ENCODE measurements at places on chromosomes 1 and 21.
A peak's percentile ranks its signal among the peaks of the same experiment; 100 is the strongest.

DNA sequence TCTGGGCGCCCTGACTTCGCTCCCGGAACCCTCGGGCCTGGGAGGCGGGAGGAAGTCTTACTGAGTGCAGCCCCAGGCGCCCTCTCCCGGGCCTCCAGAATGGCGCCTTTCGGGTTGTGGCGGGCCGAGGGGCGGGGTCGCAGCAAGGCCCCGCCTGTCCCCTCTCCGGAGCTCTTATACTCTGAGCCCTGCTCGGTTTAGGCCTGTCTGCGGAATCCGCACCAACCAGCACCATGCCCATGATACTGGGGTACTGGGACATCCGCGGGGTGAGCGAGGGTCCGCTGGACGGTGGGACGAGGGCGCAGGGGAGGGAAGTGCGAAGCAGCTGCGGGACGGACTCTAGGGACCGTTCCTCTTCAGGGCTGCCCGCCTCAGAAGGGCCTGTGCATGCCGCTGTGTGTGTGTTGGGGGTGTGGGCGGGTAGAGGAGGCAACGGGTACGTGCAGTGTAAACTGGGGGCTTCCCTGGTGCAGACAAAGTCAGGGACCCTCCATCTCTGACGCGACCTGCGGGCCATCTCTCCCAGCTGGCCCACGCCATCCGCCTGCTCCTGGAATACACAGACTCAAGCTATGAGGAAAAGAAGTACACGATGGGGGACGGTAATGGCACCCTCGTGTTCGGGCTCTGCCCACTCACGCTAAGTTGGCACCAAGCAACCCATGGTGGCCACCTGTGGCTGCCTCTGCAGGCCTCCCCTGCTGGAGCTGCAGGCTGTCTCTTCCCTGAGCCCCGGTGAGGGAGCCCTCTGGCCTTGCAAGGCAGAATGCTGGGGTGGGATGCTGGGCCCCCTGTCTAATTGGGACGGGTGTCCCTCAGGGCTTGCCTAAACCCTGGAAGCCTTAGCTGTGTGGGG is at the start of gene GSTM1:
GSTM1 (plus strand) TSS at position 177 of the 859 bp plus-strand sequence; CDS start at position 234, 57 bp downstream.
- DNase-seq = no peak

DNA sequence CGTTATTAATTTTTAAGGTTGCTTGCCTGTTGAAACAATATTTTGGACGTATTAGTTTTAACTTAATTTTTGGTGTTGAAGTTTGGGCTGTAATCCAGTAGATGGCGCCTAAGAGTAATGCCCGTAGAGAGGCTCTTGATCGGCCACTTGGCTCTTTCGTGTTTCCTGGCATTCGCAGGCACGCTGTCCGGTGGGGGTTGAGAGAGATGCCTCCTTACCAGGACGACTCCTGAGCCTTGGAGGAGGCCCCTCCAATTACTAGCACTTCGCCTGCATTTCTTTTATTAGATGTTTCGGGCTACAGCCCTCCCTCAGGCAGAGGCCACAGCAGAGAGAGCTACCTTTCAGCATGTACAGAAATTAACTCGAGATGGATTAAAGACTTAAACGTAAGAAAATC is 12.0 kb downstream of the OR2M4 start:
- peak; percentile 11 for DNase-seq

- peak; percentile 19 for DNase-seq
These were observed 149.4 kb upstream of the TIAM1 start for GRCh38 chr21:31493350-31493880.

GRCh38 chr1:93358293-93358692 is 12.6 kb downstream of the DR1 start:
- DNase-seq = no peak

- DNase-seq = no peak
These were observed 31.1 kb upstream of the KLHDC8A start for GRCh38 chr1:205387845-205388244.

- no peak for DNase-seq
These were observed 52.5 kb upstream of the FBXO28 start for GRCh38 chr1:224061436-224061835.

DNA sequence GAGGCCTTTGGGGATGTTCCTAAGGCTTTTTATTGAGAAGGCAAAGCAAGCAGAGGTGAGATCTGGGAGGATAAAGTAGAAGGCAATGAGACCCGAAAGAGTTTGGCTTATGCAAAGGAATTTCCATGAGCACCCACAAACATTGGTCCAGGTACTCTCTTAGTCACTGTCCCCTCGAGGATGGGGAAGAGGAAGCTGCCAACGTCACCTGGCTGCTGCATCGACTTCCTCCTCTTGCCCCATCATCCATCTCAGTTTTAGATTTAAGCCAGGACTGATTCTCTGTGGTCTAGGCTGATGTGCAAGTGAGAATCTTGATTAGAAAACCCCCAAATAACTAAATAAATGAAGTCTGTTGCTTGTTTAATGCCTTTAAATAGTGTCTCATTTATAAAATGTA is 28.7 kb downstream of the RUNX1 start:
- no peak for DNase-seq

DNA sequence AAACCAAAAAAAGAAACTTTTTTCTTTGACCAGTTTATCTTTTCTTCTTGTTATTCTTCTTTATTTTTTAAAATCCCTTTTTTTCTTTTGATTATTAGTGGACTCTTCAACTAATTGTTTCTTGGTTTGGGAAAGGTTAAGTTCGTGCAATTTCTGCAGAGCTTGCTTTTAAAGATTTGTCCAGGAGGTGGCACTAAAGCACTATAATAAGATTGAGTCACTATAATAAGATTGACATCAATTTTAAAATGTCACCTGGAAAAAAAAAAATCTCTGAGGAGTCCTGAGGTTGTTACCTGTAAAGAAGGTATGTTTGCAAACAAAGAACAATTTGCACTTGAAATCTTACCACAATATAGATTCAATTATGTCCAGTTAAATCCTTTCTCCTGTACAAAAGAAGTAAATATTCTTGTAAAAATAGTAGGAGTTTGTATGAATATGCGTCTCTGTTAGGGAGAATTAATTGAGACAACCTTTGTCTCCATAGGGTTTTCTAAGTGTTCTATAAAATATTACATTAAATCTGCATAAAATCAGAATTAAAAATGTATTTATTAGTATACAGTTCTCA is 166.7 kb downstream of the ADGRL4 start:
- no peak for DNase-seq

- DNase-seq = no peak
These were observed 4.7 kb upstream of the PSMB2 start for GRCh38 chr1:35646043-35646442.

GRCh38 chr21:36873513-36873912 is 93.0 kb downstream of the HLCS start:
- DNase-seq = no peak

DNA sequence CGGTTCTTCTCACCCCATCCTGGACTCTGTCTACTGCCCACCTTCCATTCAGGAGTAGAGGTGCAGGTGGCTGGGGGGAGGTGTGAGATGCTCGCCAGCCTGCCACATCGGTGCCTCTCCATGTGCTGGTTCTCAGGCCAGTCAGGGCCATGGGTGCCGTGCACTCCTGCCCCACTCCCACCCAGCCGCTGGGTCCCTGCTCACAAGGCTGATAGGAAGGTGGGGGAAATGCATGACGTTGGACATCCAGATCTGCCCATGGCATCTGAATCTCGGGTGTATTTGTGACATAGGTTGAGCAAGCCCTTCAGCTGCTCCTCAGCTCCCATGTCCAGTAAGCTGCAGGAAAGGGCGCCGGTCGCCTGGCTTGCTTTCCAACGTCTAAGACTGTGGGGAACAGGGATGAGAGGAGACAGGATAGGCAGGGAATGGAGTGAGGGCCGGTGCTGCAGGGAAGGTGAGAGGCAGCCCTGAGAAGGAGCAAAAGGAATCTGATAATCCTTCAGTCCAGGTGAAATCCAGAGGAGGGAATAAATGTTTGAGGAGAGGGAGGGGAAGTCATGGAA is 11.8 kb downstream of the S100A7A start:
- no peak for DNase-seq

GRCh38 chr1:202765721-202766120 is 42.5 kb downstream of the KDM5B start:
- DNase-seq = no peak

GRCh38 chr1:93993731-93994130 is 84.5 kb upstream of the GCLM start:
- no peak for DNase-seq
